Skeletal muscle cell (primary cell): ENCODE measurements at places on chromosomes 3 and 15.

DNA sequence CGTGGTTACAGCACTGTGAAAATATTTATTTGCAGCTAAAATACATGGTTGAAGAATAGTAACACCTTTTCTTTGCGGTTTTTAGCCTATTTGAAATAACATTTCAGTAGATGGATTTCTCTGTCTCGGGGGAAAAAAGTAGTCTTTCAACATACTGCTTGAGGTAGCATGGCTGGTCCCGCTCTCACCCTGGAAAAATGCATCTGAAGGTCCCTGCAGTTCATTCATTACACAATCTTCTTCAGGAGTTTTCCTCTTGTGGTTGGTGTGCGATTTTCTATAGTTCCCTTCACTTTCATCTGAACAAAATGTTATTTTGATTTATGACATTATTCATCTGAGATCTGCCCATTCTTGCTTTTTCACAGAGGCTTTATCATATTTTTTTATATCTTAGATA, 75.9 kb downstream of the STRIT1 start:
- peak; percentile 96 for DNase-seq

- no peak for DNase-seq
Observed at GRCh38 chr15:63453186-63453905, 51.0 kb upstream of the USP3 start.

GRCh38 chr3:53725387-53725995, 120.7 kb downstream of the CHDH start:
- DNase-seq: no peak

GRCh38 chr3:27387625-27388024, 18.4 kb upstream of the NEK10 start:
- DNase-seq: no peak

GRCh38 chr3:171066206-171066605, 39.7 kb upstream of the SLC2A2 start:
- no peak for DNase-seq

- no peak for DNase-seq
Observed at GRCh38 chr3:39801216-39801615, 8.2 kb upstream of the MYRIP start.

GRCh38 chr3:128007033-128007424, 45.2 kb upstream of the SEC61A1 start:
- DNase-seq: no peak

GRCh38 chr3:13171704-13172643, 98.7 kb upstream of the IQSEC1 start:
- no peak for DNase-seq

DNA sequence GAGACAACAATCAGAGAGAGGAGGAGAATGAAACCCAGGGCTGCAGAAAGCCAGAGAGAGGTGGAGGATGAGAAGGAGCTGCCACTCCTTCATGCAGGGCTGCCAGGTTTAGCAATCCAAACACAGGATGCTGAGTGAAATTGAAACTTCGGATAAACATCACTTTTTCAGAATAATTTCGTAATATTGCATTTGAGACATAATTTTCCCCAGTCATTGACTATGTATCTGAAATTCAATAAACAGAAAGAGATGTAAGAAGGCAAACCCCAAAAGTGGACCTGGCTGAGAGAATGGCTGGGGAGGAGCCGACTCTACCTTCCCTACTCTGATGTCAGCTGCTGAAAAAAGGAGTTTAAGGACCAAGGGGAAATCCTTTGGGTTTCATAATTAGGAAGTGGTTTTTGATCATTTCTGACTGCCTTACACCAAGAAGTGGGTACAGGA, 33.8 kb downstream of the SLC9A9 start:
- DNase-seq: no peak

DNA sequence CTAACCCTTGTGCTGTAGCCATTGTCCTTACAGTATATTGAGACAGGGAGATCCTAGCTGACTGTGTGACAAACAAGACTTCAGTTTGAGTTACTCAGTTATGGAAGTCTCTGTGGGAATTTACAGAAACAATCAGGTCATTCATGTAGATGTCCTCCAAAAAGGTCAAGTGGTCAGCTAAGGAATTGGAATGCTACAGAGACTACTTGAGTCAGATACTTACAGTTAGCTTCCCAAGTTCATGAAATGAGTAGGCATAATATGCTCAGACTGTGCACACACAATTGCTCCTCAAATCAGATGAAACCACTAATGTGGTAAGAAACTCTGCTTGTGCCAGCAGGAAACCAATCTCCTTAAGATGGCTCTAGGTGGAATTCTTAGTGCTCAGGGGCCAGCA, 985.7 kb downstream of the NSUN3 start:
- no peak for DNase-seq

DNA sequence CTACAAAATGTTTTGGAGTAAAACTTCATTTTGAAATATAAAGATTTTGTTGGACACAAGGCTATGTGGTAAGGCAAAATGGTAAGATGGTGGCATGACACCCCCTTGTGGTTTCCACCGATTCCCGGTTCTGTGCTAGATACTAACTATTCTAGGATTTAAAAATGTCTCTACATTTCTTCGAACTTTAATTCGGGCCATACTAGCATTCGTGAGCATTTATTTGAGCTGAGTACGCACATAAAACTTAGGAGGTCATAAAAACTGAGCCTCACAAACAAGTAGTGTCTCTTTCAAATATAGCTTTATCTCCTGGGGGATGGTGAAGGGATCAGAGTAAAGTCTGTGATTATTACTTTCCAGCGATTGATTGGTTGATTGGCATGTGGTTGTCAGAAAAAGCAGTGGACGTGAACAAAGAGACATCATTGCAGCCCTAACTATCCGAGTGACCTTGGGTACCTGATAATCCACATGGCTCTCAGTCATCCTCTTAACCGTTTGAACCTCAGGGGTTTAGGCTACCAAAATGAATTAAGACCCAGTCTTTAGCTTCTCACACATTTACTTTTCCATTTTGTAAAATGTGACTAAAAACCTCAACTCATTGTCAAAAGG, 1.1 kb upstream of the ZNF639 start:
- DNase-seq: no peak

GRCh38 chr15:99135194-99135593, 30.3 kb downstream of the SYNM start:
- DNase-seq: no peak

- DNase-seq: no peak
Observed at GRCh38 chr3:67608034-67608433, 46.4 kb downstream of the SUCLG2 start.

- no peak for DNase-seq
Observed at GRCh38 chr3:10762611-10763247, 53.3 kb upstream of the SLC6A11 start.

DNA sequence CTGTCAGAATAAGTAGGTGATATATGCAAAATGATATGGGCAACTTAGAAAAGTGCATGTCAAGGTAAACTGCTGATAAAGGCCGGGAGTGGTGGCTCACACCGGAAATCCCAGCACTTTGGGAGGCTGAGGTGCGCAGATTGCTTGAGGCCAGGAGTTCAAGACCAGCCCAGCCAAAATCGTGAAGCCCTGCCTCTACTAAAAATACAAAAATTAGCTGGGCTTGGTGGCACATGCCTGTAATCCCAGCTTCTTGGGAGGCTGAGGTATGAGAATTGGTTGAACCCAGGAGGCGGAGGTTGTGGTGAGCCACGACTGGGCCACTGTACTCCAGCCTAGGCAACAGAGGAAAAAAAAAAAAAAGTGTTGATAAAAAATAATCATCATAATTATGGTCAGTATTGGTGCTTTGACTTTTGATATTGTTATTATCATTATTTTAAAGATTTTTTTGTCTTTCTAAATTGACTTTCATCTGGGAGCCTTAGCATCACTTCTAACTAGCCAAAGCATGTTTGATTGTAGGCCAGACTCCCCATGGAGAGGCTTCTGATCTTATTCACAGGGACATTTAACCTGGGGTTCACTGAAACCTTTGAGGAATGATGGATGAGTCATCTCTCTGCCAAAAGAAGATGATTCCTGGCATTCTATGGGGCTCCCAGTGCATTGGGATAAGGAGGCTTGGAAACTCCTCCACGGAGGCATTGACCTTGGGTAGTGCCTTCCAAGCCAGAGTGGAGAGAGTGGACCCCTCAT, 5.6 kb downstream of the ZBTB38 start:
- no peak for DNase-seq

DNA sequence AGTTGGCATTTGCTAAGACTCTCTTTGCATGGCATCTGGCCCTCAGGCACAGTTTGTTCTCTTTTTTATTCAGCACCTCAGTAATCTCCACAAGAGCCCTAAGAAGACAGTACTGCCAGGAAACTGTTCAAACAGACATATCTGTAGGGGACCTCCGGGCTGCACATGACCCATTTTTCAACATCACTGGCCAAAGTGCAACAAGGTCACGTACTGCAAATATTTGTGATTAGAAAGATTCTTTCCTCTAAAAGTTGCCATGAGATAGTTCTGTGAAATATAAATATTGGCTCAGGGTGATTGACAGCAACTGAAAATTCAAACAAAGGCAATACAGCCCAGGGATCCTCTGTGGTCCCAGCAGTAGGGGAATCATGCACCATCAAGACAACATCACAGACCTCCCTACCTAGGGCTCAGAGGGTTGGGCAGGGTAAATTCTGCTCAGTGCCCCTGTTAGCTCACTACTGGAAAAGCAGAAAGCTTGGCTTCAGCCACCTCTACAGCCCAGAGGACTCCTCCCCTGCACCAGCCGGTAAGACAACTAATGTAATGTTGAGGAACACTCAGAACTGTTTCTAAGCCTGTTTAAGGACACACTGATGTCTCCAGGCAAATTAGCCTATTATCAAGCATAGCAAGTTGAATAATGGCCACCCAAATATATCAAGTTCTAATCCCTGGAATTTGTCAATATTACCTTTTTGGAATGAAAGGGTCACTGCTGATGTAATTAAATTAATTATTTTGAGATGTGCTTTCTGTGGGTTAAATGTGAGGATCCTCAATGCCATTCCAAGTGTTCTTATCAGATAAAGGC, 117.4 kb upstream of the LPP start:
- DNase-seq: no peak

DNA sequence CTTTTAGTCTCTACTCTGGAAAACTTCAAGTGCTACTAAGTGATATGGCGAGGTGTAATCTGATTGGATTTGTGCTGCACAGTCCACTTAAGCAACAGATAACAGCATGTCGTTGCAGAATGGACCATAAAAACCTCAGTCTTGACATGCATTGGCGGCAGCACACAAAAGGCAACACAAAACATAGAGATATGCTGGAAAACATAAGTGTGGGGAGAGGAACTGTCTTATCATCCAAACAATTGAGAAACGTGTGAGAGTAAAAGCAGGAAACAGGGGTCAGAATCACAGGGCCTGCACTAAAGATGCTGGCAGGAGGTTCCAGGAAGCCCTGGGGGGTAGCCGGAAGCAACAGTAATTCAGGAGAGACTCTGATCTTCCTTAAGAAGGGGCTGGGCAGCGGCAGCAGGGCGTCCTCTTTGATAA, 82.1 kb downstream of the CGNL1 start:
- no peak for DNase-seq

GRCh38 chr3:67526246-67526645, 128.2 kb downstream of the SUCLG2 start:
- DNase-seq: peak; percentile 84

DNA sequence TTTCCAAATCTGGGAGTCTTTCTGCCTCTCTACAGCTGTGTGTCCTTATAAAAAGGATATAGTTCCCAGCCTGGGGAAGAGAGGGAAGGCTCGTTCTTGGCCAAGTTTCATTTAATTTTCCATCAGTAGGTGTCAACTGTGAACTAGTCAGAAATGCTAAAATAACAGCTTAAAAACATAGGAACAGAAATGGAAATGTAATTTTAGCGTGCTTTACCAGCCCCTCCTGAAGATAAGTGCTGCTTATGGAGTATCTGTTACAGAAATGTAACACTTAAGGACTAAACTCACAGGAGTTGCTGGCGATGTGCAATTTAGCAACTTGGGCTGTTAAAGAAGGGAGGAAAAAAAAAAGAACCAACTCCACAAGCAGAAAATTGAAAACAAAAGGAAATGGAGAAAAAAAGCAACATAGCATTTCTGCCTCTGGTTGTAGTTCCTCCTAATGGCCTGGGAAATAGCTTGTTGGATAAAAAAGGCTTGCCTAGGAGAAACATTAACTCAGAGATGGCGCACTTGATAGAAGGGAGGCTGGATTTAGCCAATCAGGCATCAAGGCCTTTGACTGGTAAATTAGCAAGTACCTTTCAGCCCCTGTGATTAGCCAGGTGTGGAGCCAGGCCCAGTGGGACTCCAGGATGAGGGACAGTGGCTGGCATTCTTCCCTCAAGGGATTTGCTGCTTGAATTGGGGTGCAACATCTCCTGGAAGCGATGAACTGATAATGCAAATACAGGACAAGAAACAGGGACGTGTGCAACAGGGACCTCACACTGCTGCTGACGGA, 84.3 kb downstream of the RPLP1 start:
- no peak for DNase-seq

DNA sequence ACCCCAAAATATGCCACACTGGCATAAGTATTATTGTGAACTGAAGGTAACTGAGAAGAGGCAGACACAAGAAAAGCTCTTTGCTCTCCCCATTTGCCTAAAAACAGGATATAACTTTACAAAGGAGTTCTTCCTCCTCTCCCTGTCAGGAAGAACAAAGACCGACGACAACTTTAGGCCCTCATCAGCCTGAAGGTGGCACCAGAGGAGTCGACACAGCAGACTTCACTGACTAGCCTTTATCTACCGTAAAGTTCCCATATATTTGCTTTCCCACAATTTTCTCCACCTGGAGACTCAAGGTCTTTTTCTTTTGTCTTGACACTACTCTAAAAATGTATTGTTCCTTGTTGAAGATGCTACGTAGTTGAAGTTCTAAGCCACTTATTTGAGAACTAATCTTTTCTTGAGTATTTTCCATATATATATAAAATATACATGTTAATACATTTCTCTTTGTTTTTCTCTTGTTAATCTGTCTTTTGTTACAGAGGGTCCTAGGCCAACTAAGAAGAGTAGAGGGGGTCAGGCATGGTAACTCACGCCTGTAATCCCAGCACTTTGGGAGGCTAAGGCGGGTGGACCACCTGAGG, 16.2 kb upstream of the XIRP1 start:
- no peak for DNase-seq

DNA sequence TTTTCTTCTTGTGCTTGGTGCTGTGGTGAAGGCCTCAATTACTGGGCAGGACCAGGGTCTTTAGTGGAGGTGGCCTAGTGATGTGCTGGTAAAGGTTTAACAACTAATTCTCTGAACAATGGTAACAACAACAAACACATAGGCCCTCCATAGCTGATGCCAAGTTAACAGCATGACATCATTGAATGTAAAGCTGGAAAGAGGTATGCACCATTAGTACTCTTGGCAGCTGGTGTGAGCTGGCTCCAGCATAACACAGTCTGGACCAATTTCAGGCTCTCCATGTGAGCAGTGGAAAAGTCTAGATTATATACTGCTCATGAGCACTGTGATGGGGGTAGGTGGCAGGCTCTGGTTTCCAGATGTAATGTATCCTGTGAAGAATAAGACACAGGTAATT, 61.8 kb downstream of the SLC7A14 start:
- peak; percentile 43 for DNase-seq

GRCh38 chr3:115409596-115409995, 213.7 kb upstream of the GAP43 start:
- DNase-seq: no peak

DNA sequence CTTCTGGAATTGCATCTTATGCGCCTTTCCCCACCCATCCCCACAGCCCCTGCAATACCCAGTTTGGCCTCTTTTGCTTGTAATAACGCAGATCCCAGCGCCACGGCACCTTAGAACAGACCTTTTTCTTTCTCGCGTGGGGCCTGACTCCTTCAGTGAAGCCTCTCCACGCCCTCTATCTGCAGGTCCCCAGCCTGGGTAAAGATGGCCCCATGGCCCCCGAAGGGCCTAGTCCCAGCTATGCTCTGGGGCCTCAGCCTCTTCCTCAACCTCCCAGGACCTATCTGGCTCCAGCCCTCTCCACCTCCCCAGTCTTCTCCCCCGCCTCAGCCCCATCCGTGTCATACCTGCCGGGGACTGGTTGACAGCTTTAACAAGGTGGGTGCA, 594 bp downstream of the CRELD1 start:
- no peak for DNase-seq
